IMR-90 (cell line): ENCODE measurements at places on chromosomes 13 and 19. TPM values are rescaled to one million over a fixed set of nuclear protein-coding genes. Genes with fewer than 3 reads are reported as not detected.

The FGF21 gene
- total RNA-seq: not detected in 2 replicates

The DACT3 gene
- 1.6 and 1.9 TPM in 2 replicates for total RNA-seq

The MLNR gene
- not detected in 2 replicates for total RNA-seq

The PLIN5 gene
- total RNA-seq: not detected in 2 replicates

The GAS6 gene
- total RNA-seq: 212 and 220 TPM in 2 replicates

The KIR2DL1 gene
- total RNA-seq: not detected in 2 replicates

The ERICH6B gene
- not detected in 2 replicates for total RNA-seq

The ACER1 gene
- total RNA-seq: not detected in 2 replicates

The AKAP11 gene
- total RNA-seq: 19.7 and 24.4 TPM in 2 replicates

The TJP3 gene
- not detected in 2 replicates for total RNA-seq

The EFNB2 gene
- total RNA-seq: 5.4 and 6.9 TPM in 2 replicates

The B3GNT3 gene
- total RNA-seq: not detected in 2 replicates

The APLP1 gene
- 4.7 and 6.7 TPM in 2 replicates for total RNA-seq

The SCN1B gene
- total RNA-seq: 2.0 and 2.2 TPM in 2 replicates

The PRR19 gene
- total RNA-seq: 0.28 and 0.36 TPM in 2 replicates

The MUC16 gene
- not detected in 2 replicates for total RNA-seq

The CABP5 gene
- total RNA-seq: not detected in 2 replicates

The ANGPTL4 gene
- 1.4 and 1.9 TPM in 2 replicates for total RNA-seq

The RDH8 gene
- total RNA-seq: 0.18 TPM in 1 of 2 replicates, not detected in the other

The HSH2D gene
- total RNA-seq: not detected in 2 replicates

The SULT2A1 gene
- not detected in 2 replicates for total RNA-seq

The ZNF534 gene
- total RNA-seq: not detected in 2 replicates

The PCID2 gene
- 72.8 and 90.9 TPM in 2 replicates for total RNA-seq

The PDE4A gene
- total RNA-seq: 1.7 and 1.8 TPM in 2 replicates

The AMER2 gene
- not detected in 2 replicates for total RNA-seq

The KCNRG gene
- total RNA-seq: 2.7 and 5.0 TPM in 2 replicates

The NCAN gene
- not detected in 2 replicates for total RNA-seq

The GAPDHS gene
- not detected in 2 replicates for total RNA-seq

The NOTCH3 gene
- total RNA-seq: 5.9 and 7.2 TPM in 2 replicates

The PSG2 gene
- total RNA-seq: 0.18 and 0.28 TPM in 2 replicates

The AKT1S1 gene
- 3.6 and 5.0 TPM in 2 replicates for total RNA-seq

The PTGIR gene
- total RNA-seq: 0.54 and 0.56 TPM in 2 replicates
